ENCODE measurements at places on chromosomes 2 and 18.

DNA sequence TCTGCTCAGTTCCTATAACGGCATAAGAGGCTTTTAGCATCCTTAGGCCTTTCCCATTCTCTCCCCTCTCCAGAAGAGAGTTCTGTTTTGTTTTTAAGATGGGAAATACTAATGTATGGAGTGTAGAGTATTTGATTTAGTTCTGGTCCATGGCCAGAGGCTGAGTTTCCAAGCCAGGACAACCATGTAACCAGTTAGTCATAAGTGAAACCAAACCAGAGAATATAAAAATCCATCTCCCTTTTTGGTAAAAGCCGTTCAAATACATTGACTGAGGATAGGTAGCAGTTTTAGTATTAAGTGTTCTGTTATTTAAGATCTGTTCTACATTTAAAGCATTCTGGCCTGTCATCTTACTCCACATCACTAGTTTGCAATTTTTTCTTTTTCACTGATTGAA, 3.1 kb downstream of the PSMD1 start:
- no peak for DNase-seq

- no peak for DNase-seq
Observed at GRCh38 chr2:101277111-101277510, 24.4 kb downstream of the CNOT11 start.

- no peak for DNase-seq
Observed at GRCh38 chr2:13583609-13584008, 866.9 kb downstream of the TRIB2 start.

DNA sequence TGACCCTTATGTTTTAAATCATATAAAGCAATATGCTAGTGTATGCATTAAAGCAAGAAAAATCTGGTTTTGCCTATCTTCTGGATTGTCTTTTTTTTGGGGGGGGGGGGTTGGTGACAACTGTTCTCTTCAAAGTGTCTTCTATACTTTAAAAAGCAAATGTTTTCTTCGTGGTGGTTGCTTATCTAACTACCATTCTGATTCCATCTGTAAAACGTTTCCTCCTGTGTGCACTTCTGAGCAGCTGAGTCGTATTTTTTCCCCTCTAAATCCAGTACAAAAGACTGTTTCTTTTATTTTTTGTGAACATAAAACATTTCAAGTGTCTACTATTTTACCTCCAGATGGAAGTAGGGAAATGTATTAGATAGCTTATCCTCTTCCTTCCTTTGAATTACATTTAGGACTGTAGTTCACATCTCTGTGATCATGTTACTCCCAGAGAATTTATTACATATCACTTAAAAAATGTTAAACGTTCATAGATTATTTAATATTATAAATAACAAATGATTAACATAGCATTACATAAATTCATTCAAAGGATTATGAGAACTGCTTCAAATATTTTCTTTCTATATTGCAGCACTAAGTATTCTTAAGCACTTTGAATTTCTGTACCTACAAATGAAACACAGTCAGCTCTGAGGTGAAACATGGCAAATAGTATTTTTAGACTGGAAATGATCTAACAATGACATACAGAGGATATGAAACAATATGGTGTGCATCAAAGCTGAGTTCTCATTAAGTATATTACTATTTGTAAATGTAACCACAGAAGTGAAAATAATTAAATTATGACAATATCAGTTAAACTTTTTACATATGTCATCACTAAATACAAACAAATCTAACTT, 56.4 kb downstream of the SCN3A start:
- DNase-seq = no peak

- DNase-seq = no peak
Observed at GRCh38 chr2:42495611-42496010, 1.8 kb upstream of the KCNG3 start.
